Tongue (tissue), 3 donors: ENCODE measurements at places on chromosomes 3 and 15.

DNA sequence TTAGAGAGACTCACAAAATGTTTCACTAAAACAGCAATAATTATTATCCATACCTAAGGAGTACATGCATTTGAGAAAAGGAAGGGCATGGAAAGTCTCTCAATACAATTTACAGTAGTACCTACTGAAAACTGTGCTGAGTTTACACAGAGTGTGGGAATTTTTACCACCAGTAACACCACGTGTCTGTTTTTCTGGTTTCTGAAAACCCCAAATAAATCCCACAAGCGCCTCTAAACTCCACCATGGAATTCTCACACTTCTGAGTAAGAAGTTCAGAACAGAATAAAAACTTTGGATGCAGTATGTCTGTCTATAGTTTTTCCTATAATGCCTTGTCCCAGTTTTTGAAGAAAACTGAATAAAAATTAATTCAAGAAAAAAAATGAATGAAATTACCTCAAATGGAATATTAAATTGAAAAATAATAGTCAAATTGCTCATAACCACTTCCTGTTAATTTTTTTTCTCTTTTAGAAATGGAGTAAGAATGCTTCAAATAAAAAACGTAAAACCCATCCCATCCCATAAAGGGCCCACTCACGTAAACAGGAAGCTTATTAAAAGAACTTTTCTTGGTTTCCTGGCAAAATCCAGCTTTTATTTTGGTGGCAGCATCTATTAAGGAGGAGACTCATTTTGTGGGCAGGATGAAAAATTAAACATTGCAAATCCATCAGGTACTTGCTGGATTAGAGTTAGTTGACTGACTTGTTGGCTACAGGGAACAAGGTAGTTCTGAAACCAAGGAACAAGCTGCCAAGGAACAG lies 378.1 kb downstream of the TIGIT start:
- DNase-seq = no peak

DNA sequence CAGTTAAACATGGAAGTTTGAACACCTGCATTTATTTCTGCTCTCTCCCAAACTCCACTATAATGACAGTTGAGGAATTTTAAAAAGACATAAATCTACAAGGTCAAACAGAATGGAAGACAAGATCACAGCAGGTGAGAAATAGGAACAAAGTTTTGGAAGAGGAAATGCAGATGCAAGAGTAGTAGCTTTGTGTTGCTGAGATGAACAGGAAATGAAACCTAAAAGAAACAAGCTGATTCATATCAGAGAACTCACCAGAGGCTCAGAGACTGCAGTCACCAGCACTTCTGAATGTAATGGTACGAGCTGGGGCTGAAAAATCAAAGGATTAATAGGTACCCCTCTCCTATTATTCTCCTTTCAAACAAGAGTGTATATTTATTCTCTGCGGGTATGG lies 459.9 kb downstream of the RAP2B start:
- DNase-seq = no peak

GRCh38 chr15:68014219-68014618 lies 39.9 kb upstream of the PIAS1 start:
- DNase-seq = no peak

DNA sequence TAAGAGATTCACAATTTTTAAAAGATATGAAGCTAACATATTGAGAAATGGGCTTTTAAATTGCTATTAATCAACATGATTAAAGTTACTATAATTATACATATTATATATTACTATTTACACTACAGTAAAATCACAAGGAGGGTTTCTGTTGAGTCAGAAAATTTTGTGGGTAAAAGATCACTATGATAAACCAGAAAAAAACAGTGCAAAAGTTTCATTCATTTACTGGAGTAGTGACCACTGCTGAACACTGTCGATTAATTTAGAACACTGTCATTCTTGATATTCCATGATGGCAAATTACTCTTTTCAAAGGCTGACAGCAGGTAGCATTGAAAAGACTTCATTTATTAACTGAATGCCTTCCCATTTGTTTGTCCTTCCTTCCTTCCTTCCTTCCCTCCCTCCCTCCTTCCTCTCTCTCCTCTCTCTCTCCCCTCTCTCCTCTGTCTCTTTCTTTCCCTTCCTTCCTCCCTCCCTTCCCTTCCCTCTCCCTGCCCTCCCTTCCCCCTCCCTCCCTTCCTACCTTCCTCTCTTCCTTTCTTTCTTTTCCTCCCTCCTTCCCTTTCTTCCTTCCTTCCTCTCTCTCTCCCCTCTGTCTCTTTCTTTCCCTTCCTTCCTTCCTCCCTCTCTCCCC lies 9.1 kb upstream of the RPL35A start:
- no peak for DNase-seq

DNA sequence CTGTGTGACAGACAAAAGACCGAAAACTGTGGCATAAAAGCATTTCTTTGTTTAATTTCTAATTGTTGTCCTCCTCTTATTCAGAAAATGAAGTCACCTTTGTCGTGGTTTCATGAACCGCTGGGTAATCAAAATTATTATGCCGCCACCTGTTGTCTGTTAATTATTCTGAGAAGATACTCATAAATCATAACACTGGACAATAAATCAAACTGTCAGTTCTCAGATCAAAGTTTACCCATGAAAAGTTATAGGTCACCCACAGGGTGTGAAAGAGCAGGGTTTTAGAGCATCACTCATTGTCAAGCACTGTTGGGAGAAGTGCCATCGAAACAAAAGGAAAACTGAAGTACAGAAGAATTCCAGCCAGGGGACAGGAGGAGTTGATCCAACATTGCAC lies 474.3 kb downstream of the NR2F2 start:
- no peak for DNase-seq

DNA sequence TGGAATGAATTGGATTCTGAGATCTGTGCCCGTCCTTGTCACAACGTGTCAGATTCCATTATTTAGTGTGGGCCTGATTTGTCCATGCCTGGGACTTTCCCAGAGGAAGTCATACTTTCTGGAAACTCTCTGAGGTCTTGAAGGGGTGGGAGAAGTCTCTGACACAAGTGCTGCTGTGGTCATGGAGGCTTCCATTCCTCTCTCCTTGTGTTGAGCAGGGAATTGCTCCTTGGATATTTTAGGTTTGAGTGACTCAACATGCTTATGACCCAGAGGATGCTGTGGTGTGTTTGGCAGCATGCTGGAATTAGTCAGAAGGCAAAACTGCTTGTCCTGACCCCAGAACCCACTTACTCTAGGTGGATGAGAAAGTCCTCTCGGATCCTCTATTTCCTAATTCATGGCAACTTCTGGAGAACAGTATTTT lies 132.1 kb downstream of the LPP start:
- DNase-seq = no peak

DNA sequence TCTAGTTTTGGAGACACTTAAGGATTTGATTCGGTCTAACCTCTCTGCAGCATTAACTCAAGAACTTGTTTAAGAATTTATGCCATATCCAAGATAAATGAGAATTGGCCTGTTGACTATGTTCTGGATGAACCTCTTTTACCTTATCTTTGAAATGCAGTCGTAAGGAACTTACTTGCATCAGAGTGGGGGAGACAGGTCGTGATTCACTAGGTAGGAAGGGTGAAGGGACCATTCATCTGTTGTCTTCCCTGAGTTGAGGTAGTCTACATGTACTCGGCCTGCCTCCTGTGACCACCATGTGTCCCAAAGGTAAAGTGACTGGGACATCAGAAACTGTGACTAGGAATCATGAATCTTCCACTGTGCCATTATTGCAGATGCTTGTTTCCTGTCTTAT lies 248.0 kb upstream of the P2RY1 start:
- DNase-seq = no peak

DNA sequence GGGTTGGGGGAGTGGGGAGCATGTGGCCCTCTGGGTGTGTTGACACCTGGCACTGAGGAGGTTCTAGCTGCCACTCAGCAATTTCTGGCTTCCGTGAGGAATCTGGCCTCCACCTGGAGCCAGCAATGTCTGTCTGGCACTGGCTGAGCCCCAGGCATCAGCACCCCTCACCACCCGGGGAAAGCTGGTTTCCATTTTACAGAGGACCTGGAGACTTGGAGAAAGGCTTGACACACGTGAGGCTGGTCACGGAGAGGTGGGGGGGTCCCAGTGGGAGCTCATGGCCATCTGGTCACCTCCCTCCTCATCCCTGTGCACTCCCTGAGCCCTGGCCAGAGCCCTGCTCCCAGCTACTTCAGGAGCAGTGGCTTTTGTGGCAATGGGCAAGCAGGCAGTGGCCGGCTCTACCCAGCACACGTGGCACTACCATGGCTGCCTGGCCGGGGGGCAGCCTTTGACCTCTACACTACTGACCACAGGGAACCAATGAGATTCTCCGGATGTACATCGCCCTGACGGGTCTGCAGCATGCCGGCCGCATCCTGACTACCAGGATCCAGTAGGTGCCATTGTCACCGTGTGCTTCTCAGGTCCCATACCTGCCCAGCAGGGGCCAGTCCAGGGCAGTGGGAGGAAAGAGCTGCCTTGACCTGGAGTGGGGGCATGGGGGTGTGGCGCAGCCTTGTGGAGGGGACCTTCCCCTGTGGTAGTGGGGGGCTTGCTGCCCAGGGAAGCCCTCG lies 28.5 kb downstream of the ACAD9 start:
- DNase-seq = no peak

- peak; percentile 29 for DNase-seq
These were observed 30.5 kb upstream of the SPATA12 start for GRCh38 chr3:57029924-57030323.

DNA sequence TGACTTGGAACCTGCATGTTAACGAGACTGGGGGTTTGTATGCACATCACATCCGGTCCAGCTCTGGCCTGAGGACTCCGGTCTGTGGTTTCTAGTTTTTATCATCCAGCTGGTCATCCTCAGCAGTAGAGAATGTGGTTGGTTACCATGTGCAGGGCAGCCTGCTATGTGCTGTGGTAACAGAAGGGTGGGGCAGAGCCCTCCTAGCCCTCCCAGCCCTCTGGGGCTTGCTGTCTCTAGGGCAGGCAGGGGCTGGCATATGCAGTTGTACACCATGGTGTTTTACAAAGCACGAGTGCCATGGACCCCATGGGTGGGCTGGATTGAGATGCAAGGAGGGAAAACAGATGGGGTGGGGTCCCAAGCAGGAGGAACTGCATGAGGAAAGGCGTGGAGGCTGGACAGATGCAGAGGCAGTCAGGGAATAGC lies 70.2 kb downstream of the APBA2 start:
- no peak for DNase-seq

DNA sequence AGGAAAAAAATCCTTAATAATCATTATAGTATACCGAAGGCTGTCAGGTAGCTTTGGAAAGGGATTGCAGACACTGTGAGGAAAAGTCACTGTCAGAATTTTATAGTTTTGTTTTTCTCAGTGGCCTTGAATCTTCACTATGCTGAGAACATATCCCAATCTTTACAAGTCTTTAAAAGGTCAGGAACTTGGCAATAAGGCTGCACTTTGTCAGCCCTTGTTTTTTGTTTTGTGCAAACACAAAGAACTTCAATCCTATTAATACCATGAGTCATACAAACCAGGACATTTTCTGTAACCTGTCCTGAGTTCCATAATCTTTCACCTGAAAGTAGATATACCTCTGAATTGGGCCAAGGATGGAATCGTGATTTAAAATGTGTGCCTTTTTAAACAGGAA lies 45.6 kb upstream of the PIK3R4 start:
- no peak for DNase-seq

- DNase-seq = no peak
These were observed 70.7 kb downstream of the ZPLD1 start for GRCh38 chr3:102505542-102505941.

DNA sequence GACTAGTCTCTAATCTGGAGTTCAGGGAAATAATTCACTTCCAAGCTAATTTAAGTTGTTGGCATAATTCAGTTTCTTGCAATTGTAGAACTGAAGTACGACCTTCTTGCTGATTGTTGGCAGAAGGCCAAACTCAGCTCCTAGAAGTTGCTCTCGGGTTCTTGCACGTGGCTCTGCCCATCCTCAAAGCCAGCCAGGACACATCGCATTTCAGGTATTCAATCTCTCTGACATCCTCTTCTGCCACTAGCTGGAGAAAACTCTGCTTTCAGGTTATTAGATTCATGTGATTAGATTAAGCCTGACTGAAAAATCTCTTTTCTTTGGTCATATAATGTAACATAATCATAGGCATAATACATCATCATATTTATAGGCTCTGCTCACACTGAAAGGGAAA lies 362.0 kb downstream of the ZPLD1 start:
- DNase-seq = peak; percentile 26

DNA sequence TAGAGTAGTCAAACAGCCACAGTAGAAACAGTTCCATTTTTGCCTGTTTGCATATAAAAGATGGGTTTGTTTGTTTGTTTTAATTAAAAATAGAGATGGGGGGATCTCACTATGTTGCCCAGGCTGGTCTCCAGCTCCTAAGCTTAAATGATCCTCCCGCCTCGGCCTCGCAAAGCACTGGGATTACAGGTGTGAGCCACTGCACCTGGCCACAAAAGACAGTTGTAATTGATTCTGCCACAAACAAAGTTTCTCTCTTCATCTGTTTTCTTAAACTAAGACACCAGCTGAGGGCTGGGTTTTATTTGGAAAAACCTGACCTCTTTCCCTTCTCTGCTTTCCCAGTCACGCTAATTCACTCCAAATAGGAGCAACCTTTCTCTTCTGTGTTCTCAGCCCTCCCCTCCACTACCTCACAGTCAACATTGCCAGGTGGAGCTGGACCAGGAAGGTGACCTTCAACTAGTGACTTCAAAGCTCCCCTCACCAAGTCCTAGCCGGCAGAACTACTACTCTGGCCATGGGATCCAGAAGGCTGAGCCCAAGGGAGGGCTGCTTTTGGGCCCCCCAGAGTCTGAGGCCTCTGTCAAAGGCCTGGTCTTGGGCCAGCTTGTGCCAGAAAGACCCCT lies 1.5 kb upstream of the IDH2 start:
- no peak for DNase-seq

DNA sequence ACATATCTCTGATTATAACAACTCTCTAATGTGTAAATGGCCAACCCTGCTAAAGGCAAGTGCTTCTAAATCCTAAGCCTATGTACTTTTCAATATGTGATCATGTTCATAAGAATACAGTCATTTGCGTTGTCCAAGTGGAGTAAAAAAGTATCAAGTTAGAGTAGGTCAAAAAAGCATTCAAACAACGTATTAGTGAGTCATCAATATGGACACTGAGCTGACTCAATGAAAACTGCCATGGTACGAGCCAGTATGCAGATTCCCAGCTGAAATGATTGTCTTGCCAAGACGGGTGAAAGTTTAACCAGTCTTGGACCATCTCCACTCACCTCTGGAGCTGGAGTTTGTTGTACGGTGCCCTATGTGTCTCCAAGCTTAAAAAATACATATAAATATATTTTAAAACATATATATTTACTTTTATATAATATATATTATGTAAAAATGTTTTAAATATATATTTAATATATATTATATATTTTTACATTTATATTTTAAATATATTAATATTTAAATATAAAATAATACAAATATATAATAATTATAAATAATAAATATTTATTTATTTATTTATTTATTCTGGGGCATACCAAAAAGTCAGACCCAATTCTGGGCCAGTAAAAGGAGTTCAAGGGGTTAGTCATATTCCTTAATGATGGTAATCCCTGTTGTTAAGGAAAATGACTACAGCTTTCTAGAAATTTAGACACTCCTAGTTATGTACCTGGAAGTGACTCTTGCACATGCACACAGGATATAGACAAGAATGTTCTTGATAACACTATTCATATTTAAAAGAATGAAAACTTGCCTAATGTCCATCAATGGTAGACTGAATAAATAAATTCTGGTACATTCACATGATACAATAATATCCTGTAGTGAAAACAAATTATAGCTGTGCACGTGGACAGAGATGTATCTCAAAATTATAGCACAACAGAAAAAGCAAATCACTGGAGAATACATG lies 27.2 kb downstream of the PLSCR4 start:
- DNase-seq = no peak

GRCh38 chr15:65476903-65477302 lies 40.6 kb downstream of the DPP8 start:
- DNase-seq = no peak
